GM03348 (cell line): ENCODE measurements at places on chromosomes 5 and 9.

- DNase-seq = no peak
Measured at GRCh38 chr9:115000217-115000639, 69.8 kb upstream of the TNFSF8 start.

- no peak for DNase-seq
Measured at GRCh38 chr5:147780924-147781573, 1.5 kb downstream of the JAKMIP2 start.

GRCh38 chr9:105880517-105880916, 186.2 kb downstream of the TMEM38B start:
- no peak for DNase-seq

GRCh38 chr5:63351164-63351563, 611.1 kb downstream of the HTR1A start:
- no peak for DNase-seq

GRCh38 chr9:2220036-2220435, 204.9 kb downstream of the SMARCA2 start:
- no peak for DNase-seq

DNA sequence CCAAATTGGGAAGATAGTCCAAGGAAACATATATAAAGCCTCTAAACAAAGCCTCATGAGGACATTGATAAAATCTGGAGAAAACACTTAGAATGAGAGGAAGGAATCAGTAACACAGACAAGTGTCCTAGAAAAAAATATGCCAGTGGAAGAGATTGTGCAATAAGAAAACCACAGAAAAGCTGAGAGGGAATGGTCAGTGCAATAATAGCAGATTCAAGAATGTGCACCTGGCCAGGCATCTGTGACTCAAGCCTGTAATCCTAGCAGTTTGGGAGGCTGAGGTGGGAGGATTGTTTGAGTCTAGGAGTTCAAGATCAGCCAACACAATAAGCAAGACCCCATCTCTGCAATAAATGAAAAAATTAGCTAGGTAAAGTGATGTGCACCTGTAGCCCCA, 691.2 kb upstream of the CDH6 start:
- no peak for DNase-seq

- no peak for DNase-seq
Measured at GRCh38 chr5:127865273-127865672, 162.1 kb downstream of the CCDC192 start.

- no peak for DNase-seq
Measured at GRCh38 chr9:124292696-124293593, 35.2 kb downstream of the NEK6 start.

DNA sequence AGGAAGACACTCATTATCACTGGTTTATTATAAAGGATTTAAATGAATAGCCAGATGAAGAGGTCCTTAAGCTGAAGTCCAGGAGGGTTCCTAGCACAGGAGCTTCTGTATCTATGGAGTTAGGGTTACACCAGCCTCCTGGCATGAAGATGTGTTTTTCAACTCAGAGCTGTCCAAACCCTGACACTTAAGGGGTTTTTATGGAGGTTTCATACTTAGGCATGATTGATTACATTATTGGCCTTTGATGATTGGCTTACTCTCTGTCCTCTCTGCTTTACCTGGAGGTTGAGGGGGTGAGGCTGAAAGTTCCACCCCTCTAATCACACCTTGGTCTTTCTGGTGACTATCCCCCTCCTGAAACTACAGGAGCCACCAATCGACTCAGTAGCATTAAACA, 84.9 kb upstream of the ZNF169 start:
- DNase-seq = no peak

DNA sequence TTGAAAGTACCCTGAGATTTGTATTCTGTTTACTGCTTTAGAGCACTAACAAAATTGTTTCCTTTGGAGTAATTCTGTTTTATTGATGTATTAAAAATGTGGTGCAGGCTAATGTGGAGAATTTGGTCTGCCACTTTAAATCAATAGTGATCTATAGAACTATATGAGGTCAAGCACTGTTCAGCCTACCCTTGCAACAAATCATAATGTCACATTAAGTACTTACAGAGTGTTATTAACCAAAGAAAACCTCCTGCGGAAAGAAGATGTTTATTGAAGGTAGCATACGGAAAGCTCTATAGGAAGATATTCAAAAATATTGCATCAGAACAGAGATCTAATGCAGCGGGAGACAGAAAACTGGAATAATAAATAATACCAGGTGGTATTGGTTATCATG, 865.0 kb upstream of the TYRP1 start:
- DNase-seq = no peak

DNA sequence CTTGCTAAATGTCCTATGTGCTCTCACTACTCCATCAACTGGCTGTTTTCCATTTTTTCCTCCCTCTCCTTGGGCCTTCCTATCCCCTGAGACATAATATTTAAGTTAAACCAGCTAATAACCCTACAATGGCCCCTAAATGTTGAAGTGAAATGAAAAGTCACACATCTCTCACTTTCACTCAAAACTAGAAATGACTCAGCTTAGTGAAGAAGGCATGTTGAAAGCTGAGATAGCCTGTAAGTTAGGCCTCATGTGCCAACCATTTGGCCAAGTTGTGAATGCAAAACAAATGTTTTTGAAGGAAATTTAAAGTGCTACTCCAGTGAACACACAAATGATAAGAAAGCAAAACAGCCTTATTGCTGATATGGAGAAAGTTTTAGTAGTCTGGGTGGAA, 48.8 kb upstream of the CDH10 start:
- DNase-seq = no peak

- DNase-seq = no peak
Measured at GRCh38 chr5:32136342-32136741, 37.8 kb downstream of the GOLPH3 start.

DNA sequence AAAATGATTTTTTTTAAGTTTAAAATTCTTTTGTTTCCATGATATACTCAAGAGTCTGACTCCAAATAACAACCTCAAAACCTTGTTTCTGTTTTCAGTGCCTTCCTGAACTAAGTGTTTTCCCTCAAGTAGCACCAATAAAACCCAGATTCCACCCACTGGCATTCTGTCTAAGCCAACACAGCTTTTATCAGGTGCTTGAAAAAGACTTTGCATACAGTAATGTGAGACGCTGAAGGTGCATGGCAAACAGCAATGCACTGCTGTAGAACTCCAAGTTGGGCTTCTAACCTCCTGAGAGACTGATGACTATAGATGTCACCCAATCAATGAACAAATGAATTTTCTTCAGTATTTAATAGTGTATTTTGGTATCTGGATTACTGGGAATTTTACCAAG, 95.7 kb downstream of the NFIB start:
- DNase-seq = no peak

- no peak for DNase-seq
Measured at GRCh38 chr9:99371376-99371775, 149.3 kb downstream of the SEC61B start.

GRCh38 chr5:74991522-74991921, 60.8 kb downstream of the GCNT4 start:
- DNase-seq = no peak

DNA sequence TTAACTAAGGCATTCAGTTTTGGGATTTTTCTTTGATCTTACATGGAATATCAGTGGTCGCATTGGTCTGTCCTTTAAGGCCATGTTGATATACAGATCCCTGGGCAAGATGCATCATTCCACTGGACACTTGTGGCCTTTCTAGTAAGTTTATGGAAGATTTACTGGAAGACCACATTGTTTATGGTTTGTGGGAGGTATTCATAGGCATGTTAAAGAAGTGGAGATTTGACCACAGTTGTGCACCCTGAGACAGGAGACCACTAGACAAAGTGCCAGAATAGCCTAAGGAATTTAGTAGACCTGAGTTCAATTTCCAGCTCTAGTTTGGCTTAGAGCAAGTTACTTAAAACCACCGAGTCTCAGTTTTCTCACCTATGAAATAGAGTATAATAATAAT, 383.1 kb upstream of the PAPPA start:
- no peak for DNase-seq

DNA sequence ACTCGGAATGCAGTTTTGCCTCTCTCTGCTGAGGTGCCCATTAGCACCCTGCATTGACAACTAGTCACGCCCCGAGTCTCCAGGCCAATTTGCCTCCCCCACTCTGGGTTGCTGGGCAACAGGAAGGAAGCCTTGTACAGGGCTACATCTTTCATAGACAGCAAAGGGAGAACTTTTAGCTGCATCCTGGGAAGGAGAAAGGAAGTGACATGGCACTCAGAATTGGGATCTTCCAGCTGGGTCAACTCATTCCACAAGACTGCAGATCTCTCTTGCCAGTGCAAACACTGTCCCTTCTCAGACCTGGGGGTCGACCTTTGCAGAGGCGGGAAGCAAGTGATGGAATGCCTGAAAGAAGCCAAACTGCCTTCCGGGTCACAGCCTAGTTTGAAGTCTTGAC, 282.0 kb downstream of the SLIT3 start:
- no peak for DNase-seq

DNA sequence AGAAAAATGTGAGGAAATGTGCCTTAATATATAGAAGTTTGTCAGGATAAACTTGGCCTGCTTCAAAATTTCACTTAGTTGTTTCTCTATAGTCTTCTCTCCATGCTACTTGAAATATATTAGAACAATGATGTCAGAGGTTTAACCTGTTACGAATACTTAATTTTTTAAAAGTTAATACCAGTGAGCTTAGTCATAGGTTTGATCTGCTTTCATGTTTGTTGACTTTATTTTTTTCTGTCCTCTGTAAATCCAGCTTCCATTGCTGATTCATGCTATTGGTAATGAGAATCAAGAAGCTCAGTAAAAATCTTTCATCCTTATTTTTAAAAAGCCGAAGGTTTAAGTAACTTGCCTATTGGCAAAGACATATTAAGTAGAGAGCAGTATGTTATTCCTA, 27.9 kb downstream of the BDP1 start:
- DNase-seq = peak; percentile 26

DNA sequence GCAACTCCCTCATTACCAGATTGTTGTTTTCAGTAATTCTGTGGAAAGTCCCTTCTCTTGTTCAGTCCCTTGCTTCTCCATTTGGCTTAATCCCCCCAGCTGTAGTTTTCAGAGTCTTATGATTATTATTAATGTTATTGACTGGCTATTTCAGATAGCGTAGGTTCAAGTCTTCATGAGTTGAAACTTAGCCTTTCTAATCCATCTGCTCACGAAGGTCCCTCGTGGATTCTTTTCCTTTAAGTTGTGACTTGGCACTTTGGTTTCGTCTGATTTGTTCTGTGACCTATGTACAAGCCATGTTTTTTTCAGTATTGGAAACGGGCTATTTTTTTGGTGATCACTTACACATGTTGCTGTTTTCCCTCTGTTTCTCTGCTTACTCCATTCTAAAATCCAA, 260.3 kb downstream of the TMEM167A start:
- no peak for DNase-seq

GRCh38 chr5:108028412-108028811, 353.5 kb downstream of the FBXL17 start:
- peak; percentile 1 for DNase-seq

DNA sequence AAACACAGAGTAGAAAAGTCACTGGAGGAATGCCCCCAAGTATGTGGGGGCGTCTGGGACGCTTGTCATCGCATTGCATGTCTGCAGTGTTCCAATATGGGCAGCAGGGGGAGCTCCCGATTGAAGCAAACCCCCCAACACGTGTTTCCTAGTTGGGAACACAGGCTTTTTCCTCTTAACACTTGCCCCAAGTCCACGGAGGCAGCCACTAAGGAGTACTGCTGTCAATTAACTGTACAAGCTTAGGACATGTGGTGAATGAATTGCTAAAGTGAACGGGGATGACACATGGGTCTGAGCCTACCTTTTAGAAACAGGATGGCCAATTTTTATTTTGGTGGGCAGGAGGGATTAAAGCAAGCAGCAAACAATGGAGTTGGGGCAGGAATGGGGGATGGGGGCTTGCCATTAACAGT, 2.2 kb downstream of the GABRB2 start:
- peak; percentile 63 for DNase-seq

- no peak for DNase-seq
Measured at GRCh38 chr9:118121361-118121760, 417.2 kb downstream of the TLR4 start.

GRCh38 chr5:167553511-167553910, 737.9 kb upstream of the WWC1 start:
- no peak for DNase-seq

- DNase-seq = peak; percentile 60
Measured at GRCh38 chr5:139919308-139919707, 123.7 kb downstream of the PSD2 start.

- DNase-seq = no peak
Measured at GRCh38 chr5:178227929-178228328, 4.7 kb downstream of the PHYKPL start.

DNA sequence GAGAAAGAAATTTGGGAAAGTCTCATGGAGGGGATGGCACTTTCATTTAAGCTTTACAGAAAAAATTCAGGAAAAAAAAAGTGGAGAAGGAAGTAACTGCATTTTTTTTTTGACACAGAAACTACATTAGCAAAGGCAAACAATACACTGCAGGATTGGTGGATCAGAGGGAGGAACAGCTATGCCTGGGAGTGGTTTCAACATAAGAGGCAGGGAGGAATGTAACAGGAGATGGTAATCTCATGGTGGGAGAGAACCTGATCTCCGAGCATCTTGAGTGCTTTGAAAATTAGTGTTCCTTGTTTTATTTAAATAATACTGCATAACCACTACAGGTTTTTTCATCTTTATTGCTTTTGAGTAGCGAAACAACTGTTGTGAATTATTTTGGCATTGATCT, 249.4 kb downstream of the FAM170A start:
- no peak for DNase-seq

DNA sequence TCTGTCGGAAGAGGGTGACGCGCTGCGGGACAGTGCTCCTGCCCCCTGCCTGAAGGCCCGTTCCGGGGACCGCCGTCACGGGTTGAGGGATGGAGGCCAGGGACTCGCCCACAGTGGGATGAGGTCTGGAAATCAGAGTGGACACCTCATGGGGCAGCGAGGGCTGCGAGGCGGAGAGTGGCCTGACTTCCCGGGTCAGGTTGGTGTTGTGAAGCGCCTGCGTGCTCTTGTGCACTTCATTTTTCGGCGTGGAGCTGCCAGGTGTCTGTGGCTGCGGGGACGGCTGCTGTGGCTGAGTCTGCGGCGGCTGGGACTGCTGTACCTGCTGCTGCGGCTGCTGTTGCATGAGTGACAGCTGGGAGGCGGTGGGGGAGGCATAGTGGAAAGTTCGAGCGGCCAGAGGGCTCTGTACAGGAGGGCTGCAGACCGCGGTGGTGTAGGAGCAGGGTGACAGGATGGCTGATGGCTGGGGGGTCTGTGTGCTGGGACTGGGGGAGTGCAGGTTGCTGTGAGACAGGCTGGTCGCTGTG, 434.1 kb downstream of the HCN1 start:
- no peak for DNase-seq

GRCh38 chr5:54837981-54838380, 147.4 kb downstream of the ESM1 start:
- no peak for DNase-seq
